NK-92 treated with Interleukin-12 subunit alpha and Interleukin-12 subunit beta, amount 100 ng/mL, for 24 hours (cell line): ENCODE measurements at places on chromosomes 6 and 20.

DNA sequence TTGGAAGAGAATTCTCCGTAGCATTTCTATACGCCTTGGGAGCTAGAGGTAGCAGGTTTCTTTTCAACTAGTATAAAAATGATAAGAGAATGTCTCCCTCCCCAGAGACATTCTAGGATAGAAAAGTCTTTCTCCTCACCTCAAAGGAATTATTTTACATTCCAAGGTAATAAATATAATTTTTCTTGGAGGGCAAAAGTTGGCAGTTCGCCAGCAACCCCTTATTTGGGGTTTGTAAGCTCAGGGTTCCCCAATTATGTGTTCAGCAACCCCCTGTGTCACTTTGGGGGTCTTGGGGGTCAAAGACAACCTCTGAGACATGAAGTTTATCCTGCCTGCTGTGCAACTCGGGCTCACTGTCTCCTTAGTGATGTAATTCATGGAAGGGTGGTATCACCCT, 58.3 kb downstream of the THEMIS start:
- no peak for DNase-seq

DNA sequence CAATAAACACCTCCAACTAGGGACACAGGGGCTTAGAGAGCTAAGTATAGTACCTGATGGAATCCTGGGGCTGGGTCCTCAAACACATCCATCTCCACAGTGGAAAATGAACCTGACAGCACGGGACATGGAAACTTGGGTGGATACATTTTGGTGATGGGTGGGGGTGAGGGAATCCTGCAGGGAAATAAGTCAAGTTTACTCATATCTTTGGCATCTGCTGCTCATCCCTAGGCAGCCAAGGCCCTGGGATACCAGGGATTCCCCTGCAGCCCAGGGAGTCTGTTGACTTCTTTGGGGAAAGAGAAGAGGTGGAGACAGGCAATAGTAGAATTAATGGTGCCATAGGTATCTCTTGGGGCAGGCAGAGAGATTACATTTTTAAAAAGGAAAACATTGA, 6.6 kb downstream of the APOBEC2 start:
- DNase-seq, result no peak

DNA sequence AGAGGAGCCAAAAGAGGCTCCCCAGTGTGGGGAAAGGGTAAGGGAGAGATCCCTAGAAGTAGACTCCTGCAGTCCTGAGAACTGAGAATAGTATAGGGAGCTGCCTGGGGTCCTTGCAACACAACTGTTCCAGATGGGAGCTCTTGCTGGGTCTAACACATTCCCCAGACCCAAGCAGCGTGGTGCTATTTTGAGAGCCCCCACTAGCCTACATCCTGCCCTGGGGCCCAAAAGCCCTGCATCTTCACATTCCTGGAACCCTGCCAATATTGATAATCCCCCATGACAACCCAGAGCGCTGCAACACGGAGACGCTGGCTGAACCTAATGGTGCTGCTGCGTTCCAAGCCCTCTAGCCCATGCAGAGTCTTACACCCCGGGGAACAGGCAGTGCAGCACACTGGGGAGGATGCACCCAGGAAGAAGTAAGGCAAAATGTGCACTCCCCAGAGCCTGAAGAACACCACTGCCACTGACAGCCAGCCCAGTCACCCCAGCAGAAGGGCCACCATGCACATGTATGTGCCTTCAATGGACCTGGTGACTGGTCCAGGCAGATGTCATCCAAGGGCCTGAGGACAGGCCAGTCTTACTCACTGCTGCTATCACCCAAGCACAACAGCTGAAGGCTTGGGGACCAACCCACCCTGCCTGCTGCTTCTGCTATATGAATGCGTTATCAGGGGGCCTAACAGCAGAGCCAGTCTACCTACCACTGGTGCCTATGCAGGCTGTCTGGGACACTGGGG, 7.0 kb upstream of the RNF217 start:
- no peak for DNase-seq

DNA sequence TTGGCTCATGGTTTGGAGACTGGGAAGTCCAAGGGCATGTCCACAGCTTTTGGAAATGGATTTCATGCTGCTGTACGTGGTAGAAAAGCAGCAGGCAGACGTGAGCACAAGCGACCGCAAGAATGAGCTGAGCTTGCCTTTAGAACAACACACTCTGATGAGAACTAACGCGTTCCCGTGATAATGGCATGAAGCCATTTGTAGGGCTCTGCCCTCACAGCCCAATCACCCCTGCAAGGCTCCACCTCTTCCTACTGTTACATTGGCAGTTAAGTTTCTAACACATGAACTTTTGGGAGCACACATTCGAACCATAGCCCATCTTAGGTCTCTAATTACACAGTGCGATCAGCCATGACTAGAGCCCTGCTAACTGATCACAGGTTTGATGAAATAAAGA, 107.5 kb upstream of the TMEM170B start:
- no peak for DNase-seq

DNA sequence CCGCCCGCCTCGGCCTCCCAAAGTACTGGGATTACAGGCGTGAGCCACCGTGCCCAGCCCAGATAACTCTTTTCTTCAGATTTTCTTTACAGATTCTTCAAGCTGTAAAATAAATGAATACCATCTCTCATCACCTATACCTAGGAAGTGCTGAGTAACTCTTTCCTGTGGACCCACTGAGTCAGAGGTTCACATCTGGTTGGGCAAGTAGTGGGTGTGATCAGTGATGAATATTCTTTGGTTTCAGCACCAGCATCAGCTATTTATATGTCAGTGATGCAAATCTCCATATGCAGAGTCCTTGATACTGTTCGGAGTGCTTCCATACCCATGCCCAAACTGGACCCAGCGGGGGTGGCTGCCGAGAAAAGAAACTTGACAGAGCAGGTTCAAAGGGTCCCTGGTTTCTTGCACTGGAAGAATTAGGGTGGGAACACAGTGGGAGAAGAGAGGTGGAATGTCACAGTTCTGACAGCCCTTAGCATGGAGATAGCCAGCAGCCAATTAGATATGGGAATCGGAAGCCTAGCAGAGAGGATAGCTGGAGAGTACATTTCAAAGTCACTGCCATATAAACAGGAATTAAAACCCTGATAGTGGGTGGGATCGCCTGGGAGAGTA, 64.9 kb upstream of the DDR1 start:
- peak; percentile 51 for DNase-seq

GRCh38 chr6:53199156-53199555, 50.5 kb upstream of the GCM1 start:
- no peak for DNase-seq

GRCh38 chr6:163356324-163356723, 58.2 kb upstream of the QKI start:
- no peak for DNase-seq

DNA sequence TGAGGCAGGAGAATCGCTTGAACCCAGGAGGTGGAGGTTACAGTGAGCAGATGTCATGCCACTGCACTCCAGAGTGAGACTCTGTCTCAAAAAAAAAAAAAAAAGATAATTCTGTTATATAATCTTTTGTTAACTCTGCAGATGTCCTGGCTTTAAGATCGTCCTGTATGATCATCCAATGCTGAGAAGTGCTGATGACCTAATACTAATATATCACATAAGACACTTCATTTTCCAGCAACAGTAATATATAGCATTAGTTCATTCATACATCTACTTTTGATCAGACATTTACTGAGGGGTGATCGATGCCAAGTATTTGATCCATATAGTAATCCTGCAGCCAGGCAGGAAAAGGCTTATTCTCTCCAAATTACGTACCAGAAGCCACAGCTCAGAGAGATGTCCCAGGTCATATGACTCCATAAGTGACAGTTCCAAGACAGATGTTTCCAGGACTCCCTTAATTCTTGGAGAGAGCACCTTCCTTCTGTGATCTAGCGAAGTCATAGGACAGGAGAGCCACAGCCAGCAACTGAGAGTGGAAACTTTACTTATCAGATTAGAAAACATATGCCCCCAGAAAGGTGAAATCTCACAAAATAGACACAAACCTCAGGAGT, 60.7 kb downstream of the SHLD1 start:
- DNase-seq, result no peak

DNA sequence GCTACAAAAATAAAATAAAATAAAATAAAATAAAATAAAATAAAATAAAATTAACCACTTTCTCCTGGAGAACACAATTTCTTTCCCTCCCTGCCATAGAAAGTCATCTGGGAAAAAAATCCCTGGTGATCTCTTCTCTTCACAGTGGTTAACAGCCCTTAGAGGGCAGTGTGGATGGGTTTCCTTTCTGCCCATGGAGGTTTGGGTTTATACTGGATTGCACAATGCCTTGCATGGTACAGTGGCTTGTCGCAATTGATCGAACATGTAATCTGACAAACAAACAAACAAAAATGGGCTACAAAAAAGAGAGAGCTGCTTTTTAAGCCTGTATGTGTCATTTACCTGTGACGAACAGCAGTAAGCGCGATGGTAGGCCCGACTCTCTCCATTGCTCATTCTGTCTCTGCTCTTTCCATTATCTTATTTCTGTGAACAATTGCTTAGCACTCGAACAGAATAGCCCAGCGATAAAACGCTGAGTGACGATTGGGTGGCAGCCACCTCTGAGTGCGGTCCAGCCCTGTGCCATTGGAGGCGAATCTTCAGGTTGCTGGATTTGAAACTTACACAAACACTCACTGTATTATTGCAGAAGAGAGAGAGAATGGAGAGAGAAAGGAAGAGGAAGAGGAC, 166.1 kb downstream of the CD83 start:
- DNase-seq, result no peak

- no peak for DNase-seq
Measured at GRCh38 chr20:51622004-51622874, 79.7 kb upstream of the NFATC2 start.

- DNase-seq, result no peak
Measured at GRCh38 chr6:25025248-25025918, 89.6 kb upstream of the RIPOR2 start.

DNA sequence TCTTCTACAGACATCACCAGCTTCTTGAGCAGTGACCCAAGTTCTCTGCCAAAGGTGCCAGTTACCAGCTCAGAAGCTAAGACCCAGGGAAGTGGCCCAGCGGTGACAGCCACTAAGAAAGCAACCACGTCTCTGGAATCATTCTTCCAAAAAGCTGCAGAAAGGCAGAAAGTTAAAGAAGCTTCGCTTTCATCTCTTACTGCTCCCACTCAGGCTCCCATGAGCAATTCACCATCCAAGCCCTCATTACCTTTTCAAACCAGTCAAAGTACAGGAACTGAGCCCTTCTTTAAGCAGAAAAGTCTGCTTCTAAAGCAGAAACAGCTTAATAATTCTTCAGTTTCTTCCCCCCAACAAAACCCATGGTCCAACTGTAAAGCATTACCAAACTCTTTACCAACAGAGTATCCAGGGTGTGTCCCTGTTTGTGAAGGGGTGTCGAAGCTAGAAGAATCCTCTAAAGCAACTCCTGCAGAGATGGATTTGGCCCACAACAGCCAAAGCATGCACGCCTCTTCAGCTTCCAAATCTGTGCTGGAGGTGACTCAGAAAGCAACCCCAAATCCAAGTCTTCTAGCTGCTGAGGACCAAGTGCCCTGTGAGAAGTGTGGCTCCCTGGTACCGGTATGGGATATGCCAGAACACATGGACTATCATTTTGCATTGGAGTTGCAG, 15.2 kb downstream of the GTPBP2 start:
- DNase-seq, result no peak

DNA sequence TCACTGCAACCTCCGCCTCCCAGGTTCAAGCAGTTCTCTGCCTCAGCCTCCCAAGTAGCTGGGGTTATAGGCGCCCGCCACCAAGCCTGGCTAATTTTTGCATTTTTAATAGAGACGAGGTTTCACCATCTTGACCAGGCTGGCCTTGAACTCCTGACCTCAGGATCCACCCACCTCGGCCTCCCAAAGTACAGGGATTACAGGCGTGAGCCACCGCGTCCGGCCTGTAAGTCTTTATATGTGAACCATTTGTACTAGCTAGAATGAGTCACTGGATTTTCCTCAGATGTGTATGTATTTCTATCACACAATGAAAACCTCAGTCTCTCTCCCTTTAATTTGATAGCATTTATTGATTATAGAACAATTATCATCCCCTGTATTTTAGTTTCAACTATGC, 34.0 kb downstream of the ITCH start:
- DNase-seq, result no peak

GRCh38 chr6:19998541-19998940, 161.4 kb downstream of the ID4 start:
- no peak for DNase-seq

- peak; percentile 6 for DNase-seq
Measured at GRCh38 chr6:104606361-104606760, 253.4 kb downstream of the HACE1 start.

GRCh38 chr20:64265201-64265600, 9.7 kb downstream of the PCMTD2 start:
- DNase-seq, result no peak

GRCh38 chr6:41332842-41333736, 2.3 kb upstream of the NCR2 start:
- no peak for DNase-seq

- DNase-seq, result no peak
Measured at GRCh38 chr6:40393641-40394040, 193.5 kb downstream of the LRFN2 start.

DNA sequence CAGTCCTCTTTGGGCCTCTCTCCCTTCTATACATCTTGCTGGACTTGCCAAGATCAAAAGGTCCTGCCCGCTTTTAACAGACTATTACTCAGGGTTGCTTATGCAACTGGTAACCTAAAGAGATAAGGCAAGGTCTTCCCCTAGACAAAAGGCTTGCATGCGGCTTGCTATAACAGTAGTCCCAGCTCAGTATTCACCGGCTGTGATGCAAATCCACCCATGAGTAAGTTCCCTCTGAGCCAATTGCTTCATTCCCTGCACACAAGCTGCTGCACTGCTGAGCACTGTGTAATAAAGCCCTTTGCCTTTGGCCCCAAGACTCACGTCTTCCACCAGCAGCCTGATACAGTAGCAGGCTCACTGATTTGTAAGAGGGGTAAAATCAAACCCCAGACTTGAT, 363.8 kb downstream of the PRKN start:
- no peak for DNase-seq

- peak; percentile 43 for DNase-seq
Measured at GRCh38 chr20:50344232-50345071, 153.8 kb downstream of the CEBPB start.

DNA sequence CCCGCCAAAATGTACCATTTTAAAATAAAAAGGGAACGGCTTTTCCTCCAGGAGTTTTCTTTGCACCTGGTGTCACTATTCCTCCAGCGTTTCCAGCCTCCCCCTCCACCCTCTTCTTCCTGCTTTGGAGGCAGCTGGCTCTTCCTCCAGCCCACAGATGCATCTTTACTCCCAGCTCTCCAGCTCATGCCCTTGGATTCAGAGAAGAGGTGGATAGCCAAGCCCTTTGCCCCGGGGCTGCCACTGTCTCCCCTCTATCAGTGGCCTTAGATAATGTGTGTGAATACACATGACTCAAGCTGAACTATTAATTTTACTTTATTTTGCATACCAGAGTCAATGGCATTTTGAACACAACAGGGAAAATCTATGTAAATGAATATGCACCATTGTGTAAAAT, 15.3 kb upstream of the CDH4 start:
- DNase-seq, result no peak

- no peak for DNase-seq
Measured at GRCh38 chr6:36135053-36135731, 4.9 kb downstream of the MAPK13 start.

DNA sequence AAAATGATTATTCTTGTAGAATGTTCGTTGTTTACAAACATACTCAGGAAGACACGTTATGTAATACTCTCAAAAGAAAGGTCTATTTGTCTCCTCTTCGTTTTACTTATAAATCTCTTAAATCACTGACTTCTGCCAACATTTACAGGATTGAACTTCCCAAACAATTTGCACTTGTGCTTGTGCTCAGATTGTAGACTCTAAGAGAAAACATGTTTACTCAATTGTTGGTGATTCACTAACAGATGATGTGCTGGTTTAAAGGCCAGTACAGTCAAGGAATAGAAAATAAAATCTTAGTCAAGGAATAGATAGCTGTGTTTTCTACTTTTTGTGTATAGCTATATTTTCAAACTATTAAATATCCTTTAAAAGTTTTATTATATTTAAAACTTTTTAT, 172.8 kb downstream of the GJA1 start:
- no peak for DNase-seq
